ENCODE measurements at places on chromosomes 6 and 20.

DNA sequence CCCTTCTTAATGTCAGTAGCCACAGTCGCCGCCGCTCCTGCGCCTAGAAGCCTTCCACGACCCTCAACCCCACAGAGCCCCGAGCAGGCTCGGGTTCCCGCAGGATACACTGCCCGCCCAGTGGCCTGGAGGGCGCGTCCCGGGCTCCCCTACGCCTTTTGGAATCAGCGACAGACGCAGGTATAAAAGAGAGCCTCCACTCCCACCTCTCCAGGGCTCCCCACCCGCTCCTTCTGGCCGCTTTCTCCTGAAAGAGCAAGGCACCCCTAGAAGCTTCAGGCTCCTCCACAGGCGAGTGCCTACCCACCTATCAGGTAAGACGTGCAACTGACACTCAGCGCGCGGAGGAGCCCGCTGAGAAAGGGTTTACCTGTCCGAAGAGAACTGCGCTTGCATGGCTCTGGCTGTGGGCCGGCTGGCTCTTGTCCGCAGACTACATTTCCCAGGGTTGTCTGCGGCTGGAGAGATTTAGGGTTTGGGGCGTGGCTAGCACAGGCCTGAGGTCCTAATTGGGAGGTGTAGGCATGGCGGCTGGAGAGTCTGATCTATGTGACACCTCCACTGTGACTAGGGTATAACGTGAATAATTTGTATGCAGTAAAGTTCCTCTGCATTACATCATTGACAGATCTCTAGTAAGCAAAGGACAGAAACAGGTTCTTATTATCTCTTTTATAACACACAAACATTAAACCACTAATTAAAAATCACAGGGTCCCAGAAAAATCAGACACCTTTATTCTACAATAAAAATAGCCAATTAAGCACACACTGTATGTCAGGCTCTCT, 13.5 kb upstream of the ZNF391 start:
- peak; percentile 79 for DNase-seq

- no peak for DNase-seq
Measured at GRCh38 chr6:170166511-170167122, 124.3 kb downstream of the DLL1 start.

DNA sequence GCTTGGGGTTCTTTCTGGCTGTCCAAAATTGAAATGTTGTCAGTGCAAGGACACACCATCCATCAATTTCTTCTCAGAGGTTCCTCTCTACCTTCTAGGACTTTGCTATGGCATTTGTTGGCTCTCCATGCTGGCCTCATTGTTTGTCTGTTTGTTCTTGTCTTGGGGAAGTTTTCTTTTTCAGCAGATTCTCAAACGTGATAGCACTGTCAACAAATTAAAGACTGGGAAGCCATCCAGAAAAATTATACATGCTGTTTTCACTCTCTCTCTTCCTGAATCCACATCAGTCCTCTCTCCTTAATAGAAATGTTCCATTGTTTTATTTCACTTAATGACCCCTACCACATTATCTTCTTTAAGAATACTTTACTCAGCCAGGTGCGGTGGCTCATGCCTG, 130.4 kb downstream of the PCSK2 start:
- no peak for DNase-seq

GRCh38 chr6:26172608-26172968, 85.4 kb downstream of the HFE start:
- no peak for DNase-seq

DNA sequence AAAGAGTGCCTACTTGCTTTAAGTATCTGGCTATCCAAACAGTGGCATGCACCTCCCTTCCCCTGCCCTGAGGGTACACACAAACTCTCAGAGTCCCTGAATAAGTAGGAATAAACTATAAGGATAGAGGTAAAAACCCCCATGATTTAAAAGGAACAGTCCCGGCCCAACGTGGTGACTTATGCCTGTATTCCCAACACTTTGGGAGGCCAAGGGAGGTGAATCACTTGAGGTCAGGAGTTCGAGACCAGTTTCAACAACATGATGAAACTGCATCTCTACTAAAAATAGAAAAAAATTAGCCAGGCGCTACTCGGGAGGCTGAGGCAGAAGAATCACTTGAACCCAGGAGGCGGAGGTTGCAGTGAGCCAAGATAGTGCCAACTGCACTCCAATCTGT, 22.2 kb downstream of the SAMHD1 start:
- DNase-seq, result no peak

- DNase-seq, result no peak
Measured at GRCh38 chr20:36812594-36813463, 39.3 kb upstream of the DSN1 start.

Measured in GM03348 (cell line).